B cell (primary cell): ENCODE measurements at places on chromosomes 4 and X. TPM values are rescaled to one million over a fixed set of nuclear protein-coding genes. Genes with fewer than 3 reads are reported as not detected.

The AWAT2 gene
- not detected in 2 replicates for polyA plus RNA-seq

The CFAP299 gene
- not detected in 2 replicates for polyA plus RNA-seq

The ZCCHC12 gene
- polyA plus RNA-seq: 0.14 TPM in 1 of 2 replicates, not detected in the other

The CT47B1 gene
- not detected in 2 replicates for polyA plus RNA-seq

The F8 gene
- 0.69 and 0.86 TPM in 2 replicates for polyA plus RNA-seq

The MORC4 gene
- 1.1 and 2.0 TPM in 2 replicates for polyA plus RNA-seq

The AKAP17A gene
- polyA plus RNA-seq: 196 and 240 TPM in 2 replicates

The SEPTIN11 gene
- polyA plus RNA-seq: 2.6 and 3.5 TPM in 2 replicates

DNA sequence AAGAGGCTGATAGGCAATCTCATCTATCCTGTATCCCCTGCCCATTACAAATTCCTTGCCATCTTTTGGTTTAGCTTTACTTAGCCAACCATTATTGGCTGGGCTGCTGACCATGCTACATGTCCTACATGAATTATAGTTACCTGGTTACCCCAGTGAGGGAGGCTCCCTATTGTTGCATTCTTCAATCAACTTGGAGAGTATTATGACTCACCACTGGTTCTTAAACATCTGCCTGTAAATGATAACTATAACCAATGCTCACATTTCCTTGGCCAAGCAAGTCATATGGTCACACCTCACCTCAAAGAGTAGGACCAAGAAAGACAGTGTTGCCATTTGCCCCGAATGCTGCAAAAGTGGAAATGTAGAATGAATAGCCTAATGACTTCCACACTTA, 297.6 kb downstream of the IL15 start:
- H3K27me3 ChIP-seq: no peaks in the 10 kb centered on the region
- H3K27ac ChIP-seq: no peak overlapping the region
- H3K4me1 ChIP-seq: no peaks in the 10 kb centered on the region
- no peak for DNase-seq

GRCh38 chr4:92189146-92189545, 114.6 kb upstream of the GRID2 start:
- no peaks in the 10 kb centered on the region for H3K27me3 ChIP-seq
- H3K4me1 ChIP-seq: no peaks in the 10 kb centered on the region
- no peak overlapping the region for H3K27ac ChIP-seq
- no peaks in the 10 kb centered on the region for H3K36me3 ChIP-seq
- no peak for DNase-seq

GRCh38 chr4:10045481-10045880, 24.2 kb upstream of the SLC2A9 start:
- H3K27ac ChIP-seq: no peak overlapping the region
- H3K27me3 ChIP-seq: no peaks in the 10 kb centered on the region

- no peak for DNase-seq
- peaks cover 29% of the 10 kb centered on the region for H3K4me1 ChIP-seq
- no peak overlapping the region for H3K4me3 ChIP-seq
- H3K36me3 ChIP-seq: no peaks in the 10 kb centered on the region
- H3K27ac ChIP-seq: no peak overlapping the region
These were observed 3.0 kb upstream of the PCGF3 start for GRCh38 chr4:702618-703048.

- peaks cover 8% of the 10 kb centered on the region for H3K27me3 ChIP-seq
- peaks cover 8% of the 10 kb centered on the region for H3K4me1 ChIP-seq
- H3K27ac ChIP-seq: no peak overlapping the region
- no peaks in the 10 kb centered on the region for H3K36me3 ChIP-seq
- no peak overlapping the region for H3K4me3 ChIP-seq
- DNase-seq: no peak
These were observed 17.0 kb downstream of the MRFAP1 start for GRCh38 chr4:6657242-6658208.

DNA sequence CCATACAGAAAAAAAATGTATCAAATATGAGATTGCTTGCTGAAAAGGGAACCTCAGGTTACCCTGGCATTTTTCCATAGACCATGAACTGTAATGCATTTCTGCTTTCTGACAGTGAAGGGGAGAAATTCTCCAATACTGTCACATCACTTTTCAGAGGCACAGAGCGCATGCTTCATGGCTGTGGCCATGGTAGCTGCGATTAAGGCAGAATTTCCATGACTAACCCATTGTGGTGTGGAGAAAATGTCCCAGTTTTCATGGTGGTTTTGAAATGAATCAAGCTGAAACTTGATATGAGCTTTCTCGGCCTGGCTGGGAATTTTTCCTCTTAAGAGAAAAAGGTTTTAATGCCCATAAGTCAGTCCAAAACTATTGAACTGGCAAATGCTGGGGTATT, 39.5 kb upstream of the MAP3K15 start:
- no peaks in the 10 kb centered on the region for H3K4me1 ChIP-seq
- no peak for DNase-seq
- H3K27me3 ChIP-seq: no peaks in the 10 kb centered on the region
- no peak overlapping the region for H3K4me3 ChIP-seq
- no peak overlapping the region for H3K27ac ChIP-seq

DNA sequence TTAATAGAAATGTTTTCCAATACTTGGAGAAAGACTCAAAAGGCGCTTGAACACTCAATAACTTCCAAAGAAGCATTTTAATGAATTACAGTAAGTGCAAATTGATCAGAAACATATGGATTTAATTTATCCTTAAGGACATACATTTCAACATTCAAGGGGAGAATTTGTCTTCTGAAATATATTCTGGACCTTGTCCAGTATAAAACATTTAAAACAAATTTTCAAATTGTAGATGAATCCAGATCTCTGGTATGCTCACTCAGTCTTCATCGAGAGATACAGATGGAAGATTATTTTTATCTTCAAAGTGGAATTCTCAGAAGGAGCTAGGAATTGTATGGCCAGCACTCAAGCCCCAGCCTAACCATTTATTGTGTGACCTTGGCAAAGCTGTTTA, 310.4 kb downstream of the ZNF674 start:
- no peak overlapping the region for H3K4me3 ChIP-seq
- no peak for DNase-seq
- no peaks in the 10 kb centered on the region for H3K27me3 ChIP-seq
- H3K4me1 ChIP-seq: no peaks in the 10 kb centered on the region
- no peak overlapping the region for H3K27ac ChIP-seq

GRCh38 chr4:168758351-168758876, 251.6 kb downstream of the CBR4 start:
- H3K4me3 ChIP-seq: no peak overlapping the region
- H3K4me1 ChIP-seq: no peaks in the 10 kb centered on the region
- H3K36me3 ChIP-seq: no peaks in the 10 kb centered on the region
- no peaks in the 10 kb centered on the region for H3K27me3 ChIP-seq
- DNase-seq: no peak
- H3K27ac ChIP-seq: no peak overlapping the region

- no peak overlapping the region for H3K4me3 ChIP-seq
- H3K27ac ChIP-seq: no peak overlapping the region
- H3K27me3 ChIP-seq: no peaks in the 10 kb centered on the region
These were observed 36.7 kb upstream of the GABRQ start for GRCh38 chrX:152600853-152601633.

DNA sequence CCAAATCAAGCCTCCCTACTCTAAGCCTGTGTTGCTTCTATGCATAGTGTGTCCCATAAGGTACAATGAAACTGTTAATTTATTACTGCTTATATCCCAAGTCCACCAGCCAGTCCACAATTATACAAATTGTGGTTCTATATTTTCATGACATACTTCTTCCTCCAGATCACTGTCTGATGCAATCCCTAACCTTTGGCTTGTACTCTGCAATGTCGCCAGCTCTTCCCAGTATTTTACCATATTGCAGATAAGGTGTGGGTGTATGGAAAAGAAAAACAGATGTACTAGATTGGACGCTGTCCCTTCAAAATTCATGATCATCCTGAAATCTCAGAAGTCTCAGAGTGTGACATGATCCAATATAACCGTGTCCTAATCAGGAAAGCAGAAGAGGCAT, 286.2 kb downstream of the GASK1B start:
- no peaks in the 10 kb centered on the region for H3K27me3 ChIP-seq
- H3K27ac ChIP-seq: no peak overlapping the region
- no peak overlapping the region for H3K4me3 ChIP-seq
- no peak for DNase-seq
- no peaks in the 10 kb centered on the region for H3K36me3 ChIP-seq

- no peaks in the 10 kb centered on the region for H3K36me3 ChIP-seq
- DNase-seq: no peak
- no peak overlapping the region for H3K4me3 ChIP-seq
- no peak overlapping the region for H3K27ac ChIP-seq
These were observed 69.0 kb downstream of the ATOH1 start for GRCh38 chr4:93897559-93897958.

DNA sequence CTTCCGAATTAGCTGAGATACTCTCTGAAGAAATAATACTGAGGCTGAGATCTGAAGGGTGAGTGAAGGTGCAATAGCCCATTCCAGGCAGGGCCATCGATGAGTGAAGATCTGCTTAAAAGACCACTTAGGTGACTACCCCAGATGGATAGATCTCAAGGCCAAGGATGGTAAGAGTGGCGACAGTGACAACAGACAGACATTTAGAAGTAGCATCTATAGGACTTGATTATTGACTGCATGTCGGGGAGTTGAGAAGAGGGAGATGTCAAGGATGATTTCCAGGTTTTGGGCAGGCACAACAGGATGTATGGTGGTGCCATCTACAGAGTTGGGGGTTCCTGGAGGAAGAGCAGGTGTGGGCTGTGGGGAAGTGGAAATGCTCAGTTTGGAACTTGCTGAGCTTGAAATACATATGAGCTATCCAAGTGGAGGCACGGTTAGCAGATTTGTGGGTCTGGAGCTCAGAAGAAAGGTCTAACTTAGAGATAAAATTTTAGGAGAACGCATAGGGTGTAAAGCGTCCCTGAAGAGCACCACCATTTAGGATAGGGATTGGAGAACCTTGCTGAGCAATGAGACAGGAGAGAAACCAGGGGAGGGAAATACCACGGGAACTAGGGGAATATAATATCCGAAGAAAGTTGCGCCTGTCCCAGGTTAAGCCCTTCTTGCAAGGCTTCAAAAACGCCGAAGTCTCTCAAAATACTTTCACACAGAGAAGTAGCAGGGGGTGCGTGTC, 688 bp downstream of the UFSP2 start:
- H3K4me3 ChIP-seq: peak overlapping the region; percentile 81
- H3K27me3 ChIP-seq: no peaks in the 10 kb centered on the region
- H3K36me3 ChIP-seq: peaks cover 12% of the 10 kb centered on the region
- peaks cover 13% of the 10 kb centered on the region for H3K4me1 ChIP-seq
- H3K27ac ChIP-seq: peak overlapping the region; percentile 98

GRCh38 chr4:168847771-168848502, 162.1 kb downstream of the CBR4 start:
- no peak overlapping the region for H3K27ac ChIP-seq
- no peaks in the 10 kb centered on the region for H3K27me3 ChIP-seq
- no peaks in the 10 kb centered on the region for H3K36me3 ChIP-seq

DNA sequence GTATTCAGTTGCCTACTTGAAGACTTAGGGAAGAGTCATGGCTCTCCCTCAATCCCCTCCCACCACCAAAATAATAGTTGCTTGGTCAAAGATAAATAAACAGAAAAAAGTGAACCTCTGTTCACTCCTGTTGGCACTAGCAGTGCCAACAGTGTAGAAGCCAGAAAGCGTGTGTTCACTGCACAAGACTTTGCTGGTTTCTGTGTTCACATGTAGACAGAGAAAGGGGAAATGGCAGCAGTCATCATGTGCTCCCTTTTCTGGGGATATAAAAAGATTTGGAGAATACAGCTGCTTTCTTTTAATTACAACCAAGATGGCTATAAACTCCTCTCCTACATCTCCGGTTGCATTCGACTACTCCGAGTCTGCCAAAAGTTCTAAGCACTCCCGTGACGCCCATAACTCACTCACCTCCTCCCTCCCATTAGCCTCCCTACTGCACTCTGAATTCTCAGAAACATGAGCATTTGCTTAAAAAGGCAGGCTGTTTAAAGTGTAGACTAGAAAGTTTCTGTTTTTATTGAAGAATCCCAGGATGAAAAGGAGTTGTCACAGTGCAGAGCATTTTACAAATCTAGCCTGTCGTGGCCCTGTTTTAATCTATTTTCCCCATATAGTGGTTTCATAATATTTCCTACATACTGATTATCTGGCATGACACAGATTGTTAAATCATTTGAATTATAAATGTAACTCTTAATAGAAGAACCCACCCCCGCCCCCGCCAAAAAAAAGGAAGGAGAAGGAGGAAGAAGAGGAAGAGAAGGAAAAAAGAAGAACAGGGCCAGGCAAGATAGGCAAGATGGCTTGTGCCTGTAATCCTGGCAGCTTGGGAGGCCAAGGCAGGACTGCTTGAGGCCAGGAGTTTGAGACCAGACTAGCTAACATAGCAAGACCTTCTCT, 16.7 kb downstream of the LGI2 start:
- no peak for DNase-seq
- H3K4me3 ChIP-seq: no peak overlapping the region
- H3K27ac ChIP-seq: no peak overlapping the region
- H3K27me3 ChIP-seq: no peaks in the 10 kb centered on the region
- H3K36me3 ChIP-seq: no peaks in the 10 kb centered on the region
- no peaks in the 10 kb centered on the region for H3K4me1 ChIP-seq

- H3K36me3 ChIP-seq: no peaks in the 10 kb centered on the region
- H3K27me3 ChIP-seq: no peaks in the 10 kb centered on the region
- no peak for DNase-seq
- no peaks in the 10 kb centered on the region for H3K4me1 ChIP-seq
- no peak overlapping the region for H3K4me3 ChIP-seq
These were observed 305.1 kb upstream of the ANXA10 start for GRCh38 chr4:167787231-167787630.

GRCh38 chr4:165177725-165178666, 29.4 kb upstream of the KLHL2 start:
- DNase-seq: peak; percentile 4
- no peaks in the 10 kb centered on the region for H3K36me3 ChIP-seq
- H3K4me3 ChIP-seq: no peak overlapping the region
- H3K4me1 ChIP-seq: peaks cover 11% of the 10 kb centered on the region
- H3K27ac ChIP-seq: peak overlapping the region; percentile 27
- no peaks in the 10 kb centered on the region for H3K27me3 ChIP-seq

DNA sequence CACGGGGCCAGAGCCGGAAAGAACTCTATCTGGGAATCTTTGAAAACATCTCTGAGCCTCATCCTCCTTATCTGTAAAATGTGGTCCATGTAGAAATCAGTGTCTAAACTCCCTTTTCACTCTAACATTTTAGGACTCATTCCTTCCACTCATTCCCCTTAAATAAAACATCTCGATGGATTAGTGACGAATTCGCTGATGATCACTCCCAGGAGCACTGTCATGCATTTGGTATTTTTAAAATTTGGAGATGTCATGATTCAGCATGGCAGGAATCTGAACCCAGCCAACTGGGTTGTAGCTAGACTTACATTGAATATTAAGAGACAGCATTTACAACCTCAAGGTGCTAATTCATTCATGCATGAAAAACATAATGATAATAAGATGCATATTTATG, 88.1 kb downstream of the SPANXN3 start:
- H3K27ac ChIP-seq: no peak overlapping the region
- H3K36me3 ChIP-seq: no peaks in the 10 kb centered on the region
- H3K4me3 ChIP-seq: no peak overlapping the region
- H3K27me3 ChIP-seq: no peaks in the 10 kb centered on the region
- no peaks in the 10 kb centered on the region for H3K4me1 ChIP-seq
